PC-9 (cell line): ENCODE measurements at places on chromosomes 3 and 15.

DNA sequence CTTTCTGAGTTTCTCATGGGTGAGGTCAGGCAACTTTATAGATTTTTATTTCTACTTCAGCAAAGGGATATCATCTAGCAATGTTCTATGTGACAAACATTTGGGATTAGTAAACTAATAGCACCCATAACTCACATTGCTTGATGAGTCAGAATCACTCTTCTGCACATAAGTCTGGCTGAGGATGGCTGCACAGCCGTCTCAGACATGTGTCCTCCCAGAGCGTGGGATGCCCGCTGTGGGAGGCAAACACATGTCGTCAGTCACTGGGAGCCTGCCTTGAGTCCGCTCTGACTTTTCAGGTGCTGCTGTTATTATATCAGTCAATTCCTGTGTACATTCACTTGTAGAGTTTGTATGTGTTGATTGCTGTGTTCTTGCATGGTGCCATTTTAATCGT lies 230.7 kb upstream of the TRIM42 start:
- no peaks in the 10 kb centered on the region for H3K36me3 ChIP-seq
- H3K4me1 ChIP-seq, result no peaks in the 10 kb centered on the region
- no peaks in the 10 kb centered on the region for H3K27me3 ChIP-seq
- no peak overlapping the region for H3K4me3 ChIP-seq

DNA sequence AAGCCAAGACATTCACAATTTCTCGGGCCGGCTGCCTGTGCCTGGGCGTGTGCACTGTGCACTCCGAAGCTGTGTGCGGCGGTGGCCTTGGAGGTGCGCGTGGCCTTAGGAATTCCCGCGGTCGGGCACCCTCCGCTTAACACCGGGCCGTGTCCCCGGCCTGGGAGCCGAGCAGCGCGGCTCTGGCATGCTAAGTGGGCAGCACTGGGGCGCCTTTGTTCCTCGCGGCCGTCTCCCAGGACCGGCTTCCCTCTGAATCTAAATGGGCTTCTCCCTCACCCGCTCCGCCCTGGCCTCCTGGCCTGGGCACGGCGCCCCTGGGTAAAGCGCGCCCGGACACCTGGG lies 498 bp upstream of the ARNT2 start:
- no peaks in the 10 kb centered on the region for H3K36me3 ChIP-seq
- no peak overlapping the region for H3K4me3 ChIP-seq
- no peak for DNase-seq
- peaks cover 60% of the 10 kb centered on the region for H3K27me3 ChIP-seq
- H3K27ac ChIP-seq, result no peak overlapping the region

DNA sequence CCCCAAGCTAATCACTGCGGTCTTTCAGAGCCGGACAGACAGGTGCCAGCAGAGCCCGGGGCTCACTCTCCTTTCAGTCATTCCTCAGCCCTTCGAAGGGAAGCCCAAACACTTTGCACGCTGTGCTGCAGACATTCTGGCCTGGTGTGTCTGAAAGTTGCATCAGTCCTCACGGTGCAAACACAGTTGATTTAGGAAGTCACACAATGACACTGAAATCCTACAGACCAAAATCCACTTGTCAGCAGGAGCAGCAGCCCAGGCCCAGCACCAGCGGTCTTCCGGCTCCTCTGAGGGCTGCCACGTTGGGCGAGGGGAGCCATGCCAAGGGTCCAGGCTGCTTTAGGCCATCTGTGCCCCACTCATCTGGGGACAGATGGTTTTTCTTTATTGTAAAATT lies 61.6 kb downstream of the RGMA start:
- H3K4me1 ChIP-seq, result no peaks in the 10 kb centered on the region
- H3K27me3 ChIP-seq, result no peaks in the 10 kb centered on the region
- H3K36me3 ChIP-seq, result peaks cover 28% of the 10 kb centered on the region
- no peak overlapping the region for H3K4me3 ChIP-seq

- no peaks in the 10 kb centered on the region for H3K36me3 ChIP-seq
- H3K27ac ChIP-seq, result no peak overlapping the region
These were observed 220.0 kb downstream of the ADAMTSL3 start for GRCh38 chr15:83873966-83874365.

DNA sequence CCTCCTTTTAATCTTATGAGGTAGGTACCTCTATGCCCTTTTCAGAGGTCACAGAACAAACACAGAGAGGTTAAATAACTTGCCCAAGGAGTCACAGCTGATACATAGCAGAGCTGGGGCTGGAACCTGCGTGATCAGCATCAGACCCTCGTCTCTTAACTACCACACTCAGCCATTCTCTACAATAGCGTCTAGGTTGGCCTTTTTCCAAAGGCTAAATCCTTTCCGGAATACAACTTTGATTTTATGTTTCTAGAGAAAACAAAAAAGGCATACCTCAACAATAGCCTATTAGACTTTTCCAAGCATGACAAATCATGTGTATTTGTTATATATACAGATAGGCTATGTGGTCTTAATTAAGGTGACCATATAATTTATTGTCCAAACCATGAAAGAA lies 187.2 kb downstream of the RORA start:
- no peak overlapping the region for H3K4me3 ChIP-seq
- DNase-seq, result no peak
- no peaks in the 10 kb centered on the region for H3K36me3 ChIP-seq
- no peak overlapping the region for H3K27ac ChIP-seq
- H3K4me1 ChIP-seq, result no peaks in the 10 kb centered on the region
- H3K27me3 ChIP-seq, result no peaks in the 10 kb centered on the region

DNA sequence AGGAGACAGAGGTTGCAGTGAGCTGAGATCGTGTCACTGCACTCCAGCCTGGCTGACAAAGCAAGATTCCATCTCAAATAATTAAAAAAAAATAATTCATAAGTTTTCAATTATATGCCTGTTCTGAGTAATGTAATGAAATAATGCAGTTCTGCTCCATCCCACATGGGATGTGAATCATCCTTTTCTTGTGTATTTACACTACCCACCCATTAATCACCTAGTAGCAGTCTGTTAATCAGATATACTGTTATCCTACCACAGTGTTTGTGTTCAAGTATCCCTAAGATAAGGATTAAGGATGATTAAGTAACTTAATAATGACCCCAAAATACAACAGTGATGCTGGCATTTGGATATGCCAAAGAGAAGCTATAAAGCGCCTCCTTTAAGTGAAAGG lies 38.8 kb downstream of the PIGB start:
- H3K27ac ChIP-seq, result no peak overlapping the region; the same call in 1 of the 2 replicates
- no peaks in the 10 kb centered on the region for H3K27me3 ChIP-seq
- peaks cover 24% of the 10 kb centered on the region for H3K4me1 ChIP-seq

DNA sequence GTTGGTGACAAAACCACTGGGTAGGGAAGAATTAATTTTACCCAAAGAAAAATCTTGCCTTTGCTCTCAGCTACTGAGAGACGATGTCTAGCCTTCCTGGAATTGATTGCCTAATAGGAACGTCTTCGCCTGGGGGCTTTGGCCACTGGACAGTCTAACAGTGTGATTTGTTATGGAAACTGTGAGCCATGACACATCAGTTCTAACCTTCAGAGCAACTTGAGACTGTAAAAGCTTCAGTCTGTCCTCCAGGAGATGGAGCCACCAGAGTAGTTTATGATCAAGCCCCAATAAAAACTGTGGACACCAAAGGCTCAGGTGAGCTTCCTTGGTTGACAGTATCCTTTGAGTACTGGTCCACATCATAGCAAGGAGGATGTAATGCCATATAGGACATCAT lies 235.8 kb upstream of the TMCO5A start:
- H3K4me3 ChIP-seq, result no peak overlapping the region
- H3K36me3 ChIP-seq, result no peaks in the 10 kb centered on the region

- no peaks in the 10 kb centered on the region for H3K27me3 ChIP-seq
- H3K36me3 ChIP-seq, result no peaks in the 10 kb centered on the region
- H3K27ac ChIP-seq, result no peak overlapping the region
- no peaks in the 10 kb centered on the region for H3K4me1 ChIP-seq
- DNase-seq, result no peak
These were observed 271.8 kb upstream of the LYSMD4 start for GRCh38 chr15:100005013-100005412.

GRCh38 chr15:73573572-73573971 lies 59.6 kb downstream of the NPTN start:
- peaks cover 31% of the 10 kb centered on the region for H3K36me3 ChIP-seq
- H3K4me1 ChIP-seq, result no peaks in the 10 kb centered on the region
- no peak for DNase-seq
- no peaks in the 10 kb centered on the region for H3K27me3 ChIP-seq
- H3K27ac ChIP-seq, result no peak overlapping the region

- H3K27ac ChIP-seq, result no peak overlapping the region
- peaks cover 14% of the 10 kb centered on the region for H3K4me1 ChIP-seq
- H3K36me3 ChIP-seq, result no peaks in the 10 kb centered on the region
- no peak overlapping the region for H3K4me3 ChIP-seq
- no peak for DNase-seq
- no peaks in the 10 kb centered on the region for H3K27me3 ChIP-seq
These were observed 44.2 kb downstream of the CMTM8 start for GRCh38 chr3:32282578-32283154.

DNA sequence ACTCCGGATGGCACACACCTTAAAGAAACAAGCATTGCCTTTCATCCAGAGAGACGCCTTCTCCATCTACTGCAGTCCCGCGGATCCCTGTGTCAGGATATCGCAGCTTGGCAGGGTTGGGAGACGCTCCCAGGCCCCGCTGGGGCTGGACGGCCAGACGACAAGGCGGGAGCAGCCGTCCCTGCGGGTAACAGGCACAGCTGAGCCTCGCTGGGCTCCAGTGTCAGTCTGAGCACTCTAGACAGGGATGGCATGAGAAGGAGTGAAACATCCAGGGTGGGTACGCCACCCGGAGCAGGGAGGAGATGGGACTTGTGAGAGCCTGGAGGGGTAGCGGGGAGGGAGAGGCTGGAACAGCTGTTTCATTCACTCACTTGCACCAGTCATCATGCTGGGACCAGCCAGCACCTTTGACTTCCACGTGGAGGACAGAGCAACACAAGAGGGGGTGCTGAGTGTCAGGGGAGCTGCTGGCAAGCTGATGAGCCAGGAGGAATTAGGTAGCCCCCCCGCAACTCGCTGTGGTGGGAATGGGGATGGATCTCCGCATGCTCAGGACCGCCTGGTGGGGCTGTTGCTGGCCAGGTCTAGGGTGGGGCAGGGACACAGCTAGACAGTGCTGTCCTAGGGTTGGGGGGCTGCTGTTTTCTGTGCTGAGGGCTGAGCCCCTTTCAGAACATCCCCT lies 31.6 kb upstream of the SNRPA1 start:
- no peaks in the 10 kb centered on the region for H3K4me1 ChIP-seq
- H3K4me3 ChIP-seq, result no peak overlapping the region
- no peaks in the 10 kb centered on the region for H3K36me3 ChIP-seq
